ENCODE measurements at places on chromosomes 1 and 21.

DNA sequence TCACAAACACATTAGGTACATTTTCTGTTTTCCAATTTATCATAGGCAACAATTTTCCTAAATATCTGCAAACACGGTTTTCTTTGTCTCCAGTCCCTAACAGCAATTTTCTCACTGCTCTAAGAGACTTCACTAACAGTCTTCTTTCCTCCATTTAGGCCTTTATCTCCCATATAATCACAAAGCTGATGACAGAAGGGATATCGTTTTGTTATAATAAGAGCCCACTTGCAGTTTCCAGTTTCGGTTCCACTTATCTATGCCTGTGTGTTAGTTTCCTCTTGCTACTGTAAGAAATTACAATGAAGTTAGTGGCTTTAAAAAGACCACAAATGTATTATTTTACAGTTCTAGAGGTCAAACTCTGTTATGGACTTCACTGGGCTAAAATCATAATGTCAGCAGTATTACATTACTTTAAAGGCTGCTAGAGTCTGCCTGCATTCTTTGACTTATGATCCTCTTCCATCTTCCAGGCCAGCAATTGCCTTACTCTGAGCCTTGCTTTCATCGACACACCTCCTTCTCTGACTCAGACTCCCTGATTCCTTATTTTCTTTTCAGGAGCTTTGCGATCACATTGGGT lies 549.3 kb downstream of the NCAM2 start:
- no peak for DNase-seq

DNA sequence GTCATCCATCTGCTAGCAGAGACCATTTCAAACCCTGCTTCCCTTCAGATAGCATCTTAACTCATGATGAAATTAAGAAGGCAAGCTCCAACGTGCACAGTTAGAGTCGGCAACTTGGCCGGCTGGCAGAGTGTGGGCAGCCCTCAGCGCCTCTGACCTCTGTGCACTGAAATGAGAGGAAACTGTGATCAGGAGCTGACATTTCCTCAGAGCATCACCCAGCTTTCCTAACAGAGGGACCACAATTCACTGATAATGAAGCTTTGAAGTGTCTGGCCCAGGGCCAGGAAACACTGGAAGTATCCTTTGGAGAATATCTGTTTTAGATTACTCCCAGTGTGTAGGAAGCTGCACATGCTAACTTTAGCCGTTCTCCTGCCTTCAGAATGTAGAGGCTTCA lies 145.0 kb upstream of the ZC3H11B start:
- DNase-seq: no peak

DNA sequence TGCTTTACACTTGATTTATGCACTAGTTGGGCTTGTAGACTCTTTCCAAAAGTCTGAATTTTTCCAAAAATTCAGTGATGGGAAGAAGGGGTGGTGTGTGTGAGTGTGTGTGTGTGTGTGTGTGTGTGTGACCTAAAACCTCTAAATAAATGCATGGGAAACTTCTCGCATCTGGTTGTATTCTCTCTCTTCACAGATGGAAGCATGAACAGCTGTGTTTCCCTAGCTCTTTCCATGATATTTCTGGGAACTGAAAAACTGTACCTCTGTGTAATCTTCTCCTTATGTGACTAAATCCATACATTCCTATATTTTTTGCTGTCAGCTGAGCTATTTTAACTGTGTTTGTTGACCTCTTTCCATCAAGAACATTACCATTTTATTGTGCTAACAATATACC lies 26.2 kb upstream of the CYYR1 start:
- DNase-seq: no peak

- no peak for DNase-seq
These were observed 2.2 kb upstream of the KRTAP10-4 start for GRCh38 chr21:44571296-44571695.

- no peak for DNase-seq
These were observed 126.4 kb downstream of the PCBP3 start for GRCh38 chr21:45769896-45770295.

GRCh38 chr1:207402744-207403143 lies 51.4 kb upstream of the CR2 start:
- no peak for DNase-seq

DNA sequence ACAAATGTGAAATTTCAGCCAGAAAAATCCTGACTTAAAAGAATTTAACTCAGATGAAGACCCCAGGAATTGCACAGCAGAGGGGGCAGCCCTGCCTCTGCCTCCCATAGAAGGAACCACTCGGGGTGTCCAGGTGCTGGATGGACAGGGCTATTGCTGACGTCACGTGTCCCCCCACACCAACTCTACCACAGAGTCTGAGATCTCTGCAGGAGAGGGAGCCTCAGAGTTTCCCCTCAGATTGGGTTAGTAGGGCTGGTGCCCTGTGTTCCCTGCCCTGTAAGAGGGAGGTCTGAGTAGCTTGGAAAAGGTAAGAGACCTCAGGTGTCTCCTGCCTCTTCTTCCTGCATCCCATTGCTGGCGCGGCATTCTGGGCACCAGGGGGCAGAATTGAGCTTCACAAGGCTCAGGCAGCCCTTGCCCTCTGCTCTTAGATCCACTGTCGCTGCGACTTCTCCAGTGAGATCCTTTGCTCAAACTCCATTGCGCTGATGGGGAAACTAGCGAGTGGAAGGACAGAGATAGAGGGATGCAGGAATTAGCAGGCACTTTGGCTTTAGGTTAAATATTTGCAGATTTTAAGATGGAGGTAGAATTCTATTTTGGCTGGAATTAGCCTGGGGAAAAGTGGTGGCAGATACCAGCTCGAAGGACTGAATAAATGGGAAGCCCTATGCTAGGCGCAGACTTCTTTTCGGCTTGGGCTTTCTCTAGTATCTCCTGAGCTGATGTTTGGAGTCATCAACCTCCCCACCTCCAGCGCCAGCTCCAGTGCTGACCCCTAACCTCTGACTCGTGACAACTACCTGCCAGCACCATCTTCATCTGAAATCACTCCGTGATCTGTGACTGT lies 42.8 kb upstream of the DMBX1 start:
- peak; percentile 75 for DNase-seq

- no peak for DNase-seq
These were observed 8.7 kb downstream of the KIF21B start for GRCh38 chr1:201014816-201015200.

DNA sequence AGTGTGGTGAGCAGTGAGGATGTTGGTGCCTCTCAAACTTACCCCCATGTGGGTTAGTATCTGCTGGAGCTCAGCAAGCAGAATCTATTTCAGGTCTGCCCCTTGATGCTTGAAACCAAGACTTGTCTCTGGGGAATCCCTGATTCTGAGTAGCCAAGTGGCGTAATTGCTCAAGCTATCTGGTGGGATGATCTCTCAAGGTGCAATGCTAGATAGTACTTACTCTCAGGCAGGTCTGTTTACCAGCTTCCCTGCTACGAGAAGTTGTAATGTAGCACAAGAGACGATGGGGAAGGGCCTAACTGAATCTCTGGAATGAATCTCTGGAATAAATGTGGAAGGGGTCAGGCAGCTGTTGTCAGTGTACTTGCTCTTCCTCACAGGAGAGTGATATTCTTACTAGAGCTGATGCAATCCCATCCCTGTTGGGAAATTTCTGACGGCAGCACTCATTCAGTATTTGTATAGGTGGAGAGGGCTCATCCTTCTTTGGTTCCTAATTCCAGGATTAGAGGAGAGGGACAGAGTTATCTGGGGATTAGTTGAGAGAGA lies 65.4 kb downstream of the MACF1 start:
- no peak for DNase-seq

DNA sequence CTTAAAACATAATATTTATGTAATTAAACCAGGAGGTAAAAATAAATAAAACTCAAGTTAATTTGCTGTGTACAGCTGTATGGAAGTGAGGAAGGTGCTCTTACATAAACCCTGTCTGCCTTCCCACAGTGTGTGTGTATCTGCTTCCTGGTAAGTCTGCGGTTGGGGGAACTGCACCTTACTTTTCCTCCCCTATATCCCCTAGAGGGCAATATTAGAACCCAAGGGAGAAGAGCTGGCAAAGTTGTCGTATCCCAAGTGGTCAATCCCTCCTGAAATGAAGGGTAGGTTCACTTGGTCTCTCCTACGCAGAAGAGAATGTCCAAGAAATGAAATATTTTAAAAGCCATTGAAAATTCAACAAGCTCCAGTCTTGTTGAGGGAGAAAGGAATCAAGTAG lies 17.8 kb upstream of the JAK1 start:
- DNase-seq: no peak

DNA sequence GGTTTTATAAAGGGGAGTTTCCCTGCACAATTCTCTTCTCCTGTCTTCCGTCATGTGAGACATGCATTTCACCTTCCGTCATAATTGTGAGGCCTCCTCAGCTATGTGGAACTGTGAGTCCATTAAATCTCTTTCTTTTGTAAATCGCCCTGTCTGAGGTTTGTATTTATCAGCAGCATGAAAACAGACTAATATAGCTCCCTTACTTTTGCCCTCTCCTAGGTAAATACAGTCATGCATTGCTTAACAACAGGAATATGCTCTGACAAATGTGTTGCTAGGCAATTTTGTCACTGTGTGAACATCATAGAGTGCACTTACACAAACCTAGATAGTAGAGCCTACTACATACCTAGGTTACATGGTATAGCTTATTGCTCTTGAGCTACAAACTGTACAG lies 616.8 kb downstream of the RWDD3 start:
- no peak for DNase-seq

- no peak for DNase-seq
These were observed 4.1 kb upstream of the TAGLN2 start for GRCh38 chr1:159929155-159930051.

DNA sequence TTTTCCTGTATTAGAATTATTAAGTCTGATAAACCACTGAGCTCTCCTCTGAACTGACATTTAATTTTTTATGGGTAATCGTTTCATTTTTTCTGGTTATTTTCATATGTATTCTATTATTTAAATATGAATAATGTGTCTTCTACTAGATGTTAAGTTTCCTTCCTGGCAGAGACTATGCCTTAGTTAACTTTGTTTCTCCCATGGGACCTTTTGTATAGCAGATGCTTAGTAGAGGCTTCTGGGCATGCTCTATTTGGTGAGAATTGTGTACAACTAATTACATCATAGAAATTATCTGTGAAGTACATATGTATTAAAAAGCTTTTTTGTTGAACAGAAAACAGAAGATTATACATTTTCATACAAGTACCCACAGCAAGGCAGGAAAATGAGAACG lies 23.4 kb downstream of the CTBS start:
- no peak for DNase-seq

- DNase-seq: no peak
These were observed 274.8 kb downstream of the DPYD start for GRCh38 chr1:97646071-97646470.

DNA sequence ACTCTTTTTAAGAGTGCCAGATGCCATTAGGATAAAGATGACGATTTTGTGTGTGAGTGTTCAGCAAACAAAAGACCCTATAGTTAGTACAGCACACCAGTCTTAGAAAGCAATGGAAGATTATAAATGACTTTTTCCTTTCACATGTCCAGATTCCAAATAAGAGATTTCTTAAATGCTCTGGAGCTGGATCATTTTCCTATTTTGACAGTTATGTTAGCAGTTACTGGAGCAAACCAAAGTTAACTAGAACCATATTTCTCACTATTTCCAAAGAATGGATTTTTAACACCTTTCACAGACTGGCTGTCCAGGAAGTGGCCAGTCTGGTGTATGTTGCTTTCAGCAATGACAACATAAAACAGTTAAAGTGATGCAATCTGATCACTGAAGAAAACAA lies 905.8 kb upstream of the ADGRL2 start:
- no peak for DNase-seq

- no peak for DNase-seq
These were observed 85.9 kb downstream of the ZNF281 start for GRCh38 chr1:200323856-200324400.

All from H54 (cell line).